ENCODE measurements at places on chromosomes 2 and 18.

DNA sequence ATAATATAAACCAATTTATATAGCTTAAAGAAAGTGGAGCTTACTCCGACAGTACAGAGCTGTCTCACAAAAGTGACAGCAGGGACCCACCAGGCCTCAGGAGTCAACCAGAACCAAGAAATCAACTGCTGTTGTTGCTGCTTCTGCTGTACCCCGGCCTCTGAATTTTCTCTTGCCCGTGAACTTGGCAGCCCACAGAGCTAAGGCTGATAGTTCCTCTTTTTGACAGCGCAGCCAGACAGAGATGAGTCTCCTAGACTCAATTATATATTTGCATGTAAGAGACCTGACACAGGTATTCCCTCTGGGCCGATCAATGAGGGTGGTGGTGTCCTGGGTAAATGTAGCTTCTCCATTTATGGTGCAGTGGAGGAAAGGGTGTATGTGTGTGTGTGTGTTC lies 109.4 kb downstream of the KCTD1 start:
- no peak for DNase-seq

DNA sequence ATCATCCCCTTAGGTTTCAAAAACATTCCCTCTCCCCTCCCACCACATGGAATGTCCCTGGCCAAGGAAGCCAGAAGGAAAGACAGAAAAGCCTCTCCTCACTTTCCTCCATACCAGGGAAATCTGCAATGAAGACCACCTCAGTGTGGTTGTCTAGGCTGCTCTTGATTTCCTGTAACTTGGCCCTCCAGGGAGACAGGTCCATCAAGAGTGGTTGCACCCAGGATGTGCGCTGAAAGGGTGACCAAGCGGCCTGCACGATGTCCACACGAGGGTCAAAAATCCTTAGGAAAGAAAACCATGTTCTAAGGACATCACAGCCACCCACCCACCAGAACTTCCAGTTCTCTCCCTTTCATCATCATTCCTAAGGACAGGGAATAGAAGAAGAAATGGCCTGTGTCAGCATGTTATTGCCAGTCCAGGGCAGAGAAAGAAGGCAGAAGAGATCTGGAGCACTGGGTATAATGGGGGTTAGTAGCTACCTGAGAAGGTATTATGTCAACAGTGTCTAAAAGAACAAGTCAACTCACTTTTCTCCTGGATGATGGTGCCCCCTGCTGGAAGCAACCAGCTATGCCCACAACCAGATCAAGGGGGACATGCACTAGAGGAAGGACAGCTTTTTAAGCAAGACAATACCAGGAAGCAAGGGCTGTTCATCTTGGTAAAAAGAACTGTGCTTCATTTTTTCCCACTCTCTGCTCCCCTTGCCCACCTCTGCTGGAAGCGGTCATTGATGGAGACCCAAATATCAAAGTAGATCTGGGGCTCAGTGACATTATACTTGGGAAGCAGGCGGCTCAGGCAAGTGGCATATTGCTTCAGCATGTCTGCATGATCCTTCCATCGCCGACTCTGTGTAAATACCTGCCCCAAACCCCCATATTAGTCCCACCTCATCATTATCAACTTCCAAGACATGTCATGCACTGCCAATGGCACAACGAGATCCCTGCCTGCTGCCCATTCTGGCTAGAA lies 9.3 kb downstream of the GGCX start:
- DNase-seq = peak; percentile 82

DNA sequence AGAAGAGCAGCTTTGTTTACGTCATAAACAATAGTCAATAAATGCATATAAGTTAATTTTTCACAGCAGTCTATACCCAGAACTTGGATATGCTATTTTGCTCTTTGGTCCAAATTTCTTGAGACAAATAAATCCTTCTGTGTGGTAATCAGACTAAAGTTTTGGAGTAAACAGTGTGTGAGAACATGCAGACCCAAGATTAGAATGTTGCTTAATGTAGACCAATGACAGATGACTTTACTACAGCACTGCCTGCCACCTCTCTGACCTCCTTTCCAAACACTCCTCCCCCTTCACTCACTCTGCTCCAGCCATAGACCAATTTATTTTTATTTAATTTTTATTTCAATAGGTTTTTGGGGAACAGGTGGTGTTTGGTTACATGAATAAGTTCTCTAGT lies 115.3 kb upstream of the TANK start:
- DNase-seq = no peak

DNA sequence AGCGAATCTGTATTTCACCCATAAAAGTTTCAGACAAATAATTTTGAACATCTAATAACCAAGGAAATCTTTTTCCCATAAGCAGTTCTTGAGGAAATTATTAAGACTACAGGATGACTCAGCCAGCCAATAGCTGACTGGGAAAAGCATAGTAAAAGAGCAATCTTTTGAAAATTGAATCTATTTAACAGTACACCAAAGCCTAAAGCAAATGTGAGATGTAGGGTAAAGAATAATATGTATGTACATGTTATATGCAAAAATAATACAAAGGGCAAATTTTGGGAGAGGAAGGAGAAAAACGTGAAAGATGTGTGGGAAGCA lies 12.6 kb upstream of the KDSR start:
- DNase-seq = no peak

GRCh38 chr18:58977223-58977622 lies 112.5 kb downstream of the ZNF532 start:
- DNase-seq = no peak

GRCh38 chr2:106983305-106983704 lies 97.3 kb upstream of the ST6GAL2 start:
- DNase-seq = no peak

DNA sequence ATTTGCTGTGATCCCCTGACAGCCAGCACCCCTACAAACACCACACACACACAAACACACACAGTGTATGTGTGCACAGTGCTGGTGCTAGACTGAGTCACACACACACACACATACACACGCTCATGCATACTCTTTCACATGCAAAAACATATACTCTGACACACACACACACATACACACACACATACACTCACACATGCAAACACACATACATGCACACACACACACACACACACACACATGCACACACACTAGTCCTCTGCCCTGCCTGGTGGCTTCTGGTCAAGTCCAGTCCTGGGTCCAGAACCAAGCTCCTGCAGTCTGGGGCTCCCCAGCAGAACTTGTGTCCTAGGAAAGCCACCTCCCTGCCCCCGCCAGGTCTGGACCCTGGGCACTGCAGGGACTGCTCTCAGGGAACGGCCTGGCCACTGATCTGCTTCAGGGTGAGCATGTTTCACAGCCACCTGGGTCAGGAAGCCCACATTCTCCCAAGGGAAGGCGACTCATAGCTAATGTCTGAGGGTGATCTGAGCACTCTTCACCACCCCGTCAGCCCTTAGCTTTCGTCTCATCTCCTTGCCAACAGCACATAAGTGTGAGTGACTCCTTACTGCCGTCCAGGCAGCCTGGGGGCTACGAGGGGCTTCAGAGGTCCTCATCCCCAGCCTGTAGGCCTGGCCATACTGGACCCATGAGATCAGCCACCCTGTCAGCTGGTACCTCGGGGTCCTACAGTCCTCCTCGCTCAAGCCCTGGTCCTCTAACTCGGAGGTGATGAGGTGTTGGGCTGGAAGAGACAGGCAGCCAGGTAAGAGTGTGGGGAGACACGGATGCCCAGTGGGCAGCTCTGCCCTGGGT lies 88.1 kb downstream of the MCFD2 start:
- DNase-seq = no peak

GRCh38 chr2:18518116-18519111 lies 42.0 kb downstream of the RDH14 start:
- DNase-seq = no peak

DNA sequence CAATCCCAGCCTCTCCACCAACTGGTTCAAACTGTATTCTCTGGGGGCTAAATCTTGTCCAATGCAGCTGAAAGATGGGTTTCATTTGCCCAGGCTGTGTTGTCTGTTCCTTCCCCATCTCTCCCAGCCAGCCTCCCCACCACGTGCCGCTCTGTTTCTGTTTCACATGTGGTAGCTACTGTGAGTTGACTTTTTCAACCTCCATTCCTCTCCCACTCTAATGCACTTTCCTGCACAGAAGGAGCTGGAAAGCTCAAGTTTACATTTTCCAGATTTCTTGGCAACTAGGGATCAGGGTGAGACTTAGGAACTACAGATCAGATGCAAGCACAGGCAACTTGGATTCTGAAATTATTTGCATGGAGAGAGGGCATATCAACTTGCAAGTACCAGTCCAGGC lies 19.0 kb upstream of the NPAS2 start:
- no peak for DNase-seq

GRCh38 chr2:237919593-237919992 lies 47.2 kb upstream of the UBE2F start:
- no peak for DNase-seq

DNA sequence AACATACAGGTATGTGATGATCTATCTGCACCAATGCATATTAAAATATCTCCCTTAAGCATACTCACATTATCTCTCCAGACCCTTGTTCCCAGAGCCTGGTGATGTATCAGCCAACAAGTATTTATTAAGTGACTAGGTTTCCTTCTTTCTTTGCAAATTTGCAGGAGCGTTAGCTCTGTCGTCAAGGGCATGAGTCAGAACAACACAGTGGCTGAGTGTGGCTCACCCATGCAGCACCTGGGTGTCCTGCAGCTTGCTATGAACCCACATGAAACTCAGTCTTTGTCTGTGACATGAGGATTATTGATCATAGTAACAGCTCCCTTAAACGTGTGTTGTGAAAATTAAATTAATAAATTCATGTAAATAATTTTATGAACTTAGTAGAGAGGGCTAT lies 96.6 kb downstream of the PIEZO2 start:
- no peak for DNase-seq

DNA sequence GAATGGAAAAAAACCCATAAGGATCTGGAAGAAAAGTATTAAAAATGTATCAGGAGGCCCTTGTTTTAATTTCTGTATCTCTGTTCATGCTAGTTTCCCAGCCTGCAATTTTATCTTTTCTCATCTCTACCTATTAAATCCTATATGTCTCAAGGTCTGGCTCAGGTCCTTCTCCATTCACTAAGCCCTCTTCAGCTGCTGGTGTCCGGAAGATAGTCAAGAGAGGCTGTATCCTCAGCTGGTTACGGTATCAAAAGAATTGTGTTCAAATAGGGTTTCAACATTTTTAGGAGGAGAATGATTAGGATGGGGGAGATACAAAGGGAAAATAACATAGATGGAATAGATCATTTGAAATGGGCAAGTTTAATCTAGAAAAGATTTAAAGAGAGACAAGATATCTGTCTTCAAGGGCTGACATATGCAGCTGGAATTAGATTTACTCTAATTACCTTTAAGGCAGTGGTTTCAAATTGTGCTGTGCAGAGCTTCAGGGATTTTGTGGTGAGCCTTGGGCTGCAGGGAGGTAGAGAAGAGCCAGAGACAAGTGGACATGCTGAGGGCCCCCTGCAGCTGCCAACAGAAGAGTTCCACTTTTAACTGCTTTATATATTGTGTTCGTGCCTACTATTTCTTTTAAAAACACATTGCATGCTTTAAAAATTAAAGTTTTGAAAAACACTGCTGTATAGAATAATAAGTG lies 24.1 kb downstream of the GREB1L start:
- DNase-seq = no peak

DNA sequence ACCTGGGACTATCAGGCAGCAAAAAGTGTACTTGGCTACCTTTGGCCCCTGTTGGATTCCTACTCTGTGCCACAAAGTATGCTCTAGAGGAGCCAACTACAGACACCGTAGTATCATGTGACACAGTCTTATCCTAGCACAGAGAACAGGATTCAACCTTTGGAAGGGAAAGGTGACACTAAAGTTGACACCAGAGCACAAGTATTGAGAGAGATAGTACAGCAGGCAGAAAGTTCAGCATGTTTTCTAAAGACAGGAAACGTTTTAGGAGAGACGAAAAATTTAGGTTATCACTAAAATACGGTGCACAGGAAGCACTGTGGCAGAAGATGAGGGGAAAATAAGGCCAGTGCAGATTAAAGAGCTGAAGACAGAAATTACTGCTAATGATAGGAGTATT lies 18.6 kb downstream of the SMAD2 start:
- DNase-seq = no peak

DNA sequence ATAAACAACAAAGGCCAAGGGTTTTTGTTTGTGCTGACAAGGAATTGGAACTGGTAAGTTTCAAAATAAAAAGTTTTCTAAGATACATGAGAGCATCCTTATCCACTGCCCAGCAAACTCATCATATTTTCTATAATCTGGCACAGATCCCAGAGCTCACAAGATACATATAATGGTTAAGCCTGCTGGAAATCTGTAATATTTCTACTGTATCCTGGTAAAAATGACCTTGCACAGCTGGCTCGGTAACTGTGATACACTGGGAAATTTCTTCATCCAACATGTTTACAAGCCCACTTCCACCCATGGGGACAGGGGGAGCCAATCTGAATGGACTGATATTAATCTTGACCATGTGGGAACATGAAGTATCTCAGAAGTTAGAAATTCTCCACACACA lies 425.4 kb upstream of the MMADHC start:
- no peak for DNase-seq

DNA sequence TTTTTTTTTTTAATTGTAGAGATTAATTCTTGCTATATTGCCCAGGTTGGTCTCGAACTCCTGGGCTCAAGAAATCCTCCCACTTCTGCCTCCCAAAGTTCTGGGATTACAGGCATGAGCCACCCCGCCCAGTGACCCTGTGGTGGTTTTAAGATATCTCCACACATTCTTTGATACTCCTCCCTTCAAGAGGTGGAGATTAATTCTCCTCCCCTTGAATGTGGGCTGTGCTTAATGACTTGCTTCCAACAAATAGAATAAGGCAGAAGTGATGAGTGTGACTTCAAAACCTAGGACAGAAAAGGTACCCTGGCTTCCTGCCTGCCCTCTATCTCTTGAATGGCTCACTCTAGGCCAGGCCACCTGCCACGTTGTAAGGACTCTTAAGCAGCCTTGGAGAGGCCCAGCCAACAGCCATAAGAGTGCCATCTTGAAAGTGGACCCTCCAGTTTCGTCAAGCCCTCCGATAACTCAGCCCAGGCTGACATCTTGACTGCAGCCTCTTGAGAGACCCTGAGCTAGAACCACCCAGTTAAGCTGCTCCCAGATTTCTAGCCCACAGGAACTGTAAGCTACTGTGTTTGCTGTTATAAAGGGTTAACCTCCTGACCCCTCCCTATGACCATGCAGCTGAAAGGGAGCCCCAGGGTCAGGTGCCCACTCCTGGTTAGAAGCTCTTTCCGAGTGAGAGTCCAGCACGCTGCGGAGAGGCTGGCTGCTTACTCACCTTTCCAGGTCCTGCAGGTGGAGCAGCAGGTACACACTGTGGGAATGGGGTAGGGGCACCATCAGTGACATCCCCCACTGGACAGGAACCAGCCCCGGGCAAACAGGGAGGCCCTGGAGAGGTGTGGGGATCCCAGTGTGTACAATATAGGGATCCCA lies 27.6 kb downstream of the MRPL35 start:
- no peak for DNase-seq

DNA sequence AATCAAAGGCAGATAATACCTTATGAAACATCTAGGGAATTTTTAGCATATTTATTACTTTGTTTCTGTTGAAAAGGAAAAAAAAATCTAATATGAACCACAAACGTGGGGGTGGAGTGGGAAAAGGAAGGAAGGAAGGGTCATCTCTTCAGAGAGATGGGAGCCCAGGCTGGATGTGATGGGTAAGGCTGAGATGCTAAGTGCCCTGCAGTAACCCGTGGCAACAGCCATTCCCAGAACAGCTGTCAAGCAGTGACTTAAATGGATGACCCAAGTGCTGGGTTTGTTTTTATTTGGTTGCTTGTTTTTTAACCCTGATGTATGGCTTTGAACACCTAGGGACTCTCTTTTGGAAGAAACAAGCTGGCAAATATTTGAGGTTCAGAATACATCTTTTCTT lies 50.7 kb upstream of the KLF7 start:
- no peak for DNase-seq

GRCh38 chr2:240430595-240430994 lies 4.9 kb upstream of the GPC1 start:
- no peak for DNase-seq
